Stimulated activated CD4-positive, alpha-beta T cell treated with anti-CD3 and anti-CD28 coated beads, Interleukin-1b, Interleukin-23, amount 100 ng/mL, for 4 hours (primary cell): ENCODE measurements at places on chromosomes 1 and 21.

DNA sequence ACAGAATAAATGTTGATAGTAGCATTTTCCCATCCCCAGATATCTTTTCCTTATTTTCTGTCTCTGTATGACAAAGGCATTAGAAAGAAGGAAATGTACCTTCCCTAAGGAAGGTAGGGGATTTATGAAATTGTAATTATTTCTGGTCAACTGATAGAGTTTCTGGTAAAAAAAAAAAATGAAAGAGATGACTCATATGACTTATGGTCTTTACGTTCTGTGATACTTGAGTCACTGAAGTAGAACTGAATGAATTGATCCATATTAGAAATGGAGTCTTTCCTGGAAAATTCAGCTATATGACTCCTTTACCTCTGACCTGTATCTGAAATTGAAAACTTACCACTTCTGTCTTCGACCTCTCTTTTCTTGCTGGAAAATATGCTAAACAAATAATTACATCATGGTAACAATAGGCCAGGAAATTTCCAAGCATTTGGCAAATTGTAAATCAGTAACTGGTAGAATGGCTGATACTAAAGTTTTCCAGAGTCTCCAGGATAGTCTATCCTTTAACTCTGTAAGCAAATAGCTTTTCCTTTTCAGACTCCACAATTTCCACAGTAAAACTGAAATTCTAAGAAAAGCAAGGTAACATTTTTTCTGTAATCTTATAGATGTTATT is 364.3 kb upstream of the PTBP2 start:
- DNase-seq = no peak

- no peak for DNase-seq
Measured at GRCh38 chr1:165441166-165441880, 3.6 kb downstream of the RXRG start.

DNA sequence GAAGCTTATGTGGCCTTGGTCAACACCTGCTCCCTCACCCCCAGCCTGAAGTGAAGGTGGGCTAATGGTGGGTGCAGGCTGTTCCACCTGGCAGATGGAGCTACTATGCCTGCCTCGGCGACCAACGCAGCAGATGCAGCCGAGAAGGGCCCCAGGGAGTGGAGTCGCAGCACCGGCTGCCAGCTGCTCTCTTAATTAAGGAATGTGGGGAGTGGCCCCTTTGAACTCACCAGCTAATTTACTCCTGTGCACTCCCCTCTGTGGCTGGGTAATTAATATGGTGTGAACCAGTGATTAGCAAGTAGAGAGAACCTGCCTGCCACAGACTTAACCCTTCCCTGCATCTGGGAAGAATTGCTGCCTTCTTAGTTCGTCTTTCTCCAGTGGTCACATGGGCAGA is 3.3 kb upstream of the SLAMF8 start:
- no peak for DNase-seq

DNA sequence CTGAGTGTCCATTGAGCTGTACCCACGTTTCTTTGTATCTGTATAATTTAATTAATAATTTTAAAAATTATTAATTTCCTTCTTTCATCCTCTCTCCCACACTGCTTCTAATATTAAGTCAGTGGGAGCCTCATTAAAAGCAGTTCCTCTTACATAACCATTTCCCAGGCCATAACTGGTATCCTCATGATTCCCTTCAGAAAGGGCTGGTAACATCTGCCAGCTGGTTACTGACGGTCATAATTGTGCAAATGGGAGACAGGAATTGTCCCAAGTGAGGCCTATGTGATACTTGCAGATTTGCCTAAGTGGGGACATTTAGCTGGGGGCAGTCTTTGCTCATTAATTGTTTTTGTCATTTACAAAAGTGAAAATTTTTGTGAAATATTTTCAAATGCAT is 69.0 kb upstream of the SPAG17 start:
- no peak for DNase-seq

DNA sequence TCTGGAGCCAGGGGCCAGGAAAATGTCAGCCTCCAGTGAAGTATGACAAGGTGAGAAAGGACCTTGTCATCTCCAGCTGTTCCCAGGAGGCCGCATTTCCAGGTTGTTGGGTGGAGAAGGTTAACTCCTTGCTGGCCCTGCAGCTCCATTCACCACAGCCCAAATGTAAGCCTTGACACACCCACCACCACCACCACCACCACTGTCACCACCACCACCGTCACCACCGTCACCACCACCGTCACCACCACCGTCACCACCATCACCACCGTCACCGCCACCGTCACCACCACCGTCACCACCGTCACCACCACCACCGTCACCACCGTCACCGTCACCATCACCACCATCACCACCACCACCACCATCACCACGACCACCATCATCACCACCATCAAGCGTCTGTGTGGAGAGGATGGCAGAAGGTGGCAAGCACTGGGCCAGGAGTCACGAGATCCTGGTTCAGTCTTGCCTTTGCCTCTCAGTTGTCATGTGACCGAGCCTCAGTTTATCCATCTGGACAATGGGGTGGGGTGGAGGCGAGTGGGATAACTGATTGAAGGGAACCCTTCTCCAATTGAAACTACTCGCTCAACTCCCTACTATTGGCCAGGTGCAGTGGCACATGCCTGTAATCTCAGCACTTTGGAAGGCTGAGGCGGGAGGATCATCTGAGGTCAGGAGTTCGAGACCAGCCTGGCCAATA is 21.2 kb upstream of the FAM131C start:
- DNase-seq = no peak

DNA sequence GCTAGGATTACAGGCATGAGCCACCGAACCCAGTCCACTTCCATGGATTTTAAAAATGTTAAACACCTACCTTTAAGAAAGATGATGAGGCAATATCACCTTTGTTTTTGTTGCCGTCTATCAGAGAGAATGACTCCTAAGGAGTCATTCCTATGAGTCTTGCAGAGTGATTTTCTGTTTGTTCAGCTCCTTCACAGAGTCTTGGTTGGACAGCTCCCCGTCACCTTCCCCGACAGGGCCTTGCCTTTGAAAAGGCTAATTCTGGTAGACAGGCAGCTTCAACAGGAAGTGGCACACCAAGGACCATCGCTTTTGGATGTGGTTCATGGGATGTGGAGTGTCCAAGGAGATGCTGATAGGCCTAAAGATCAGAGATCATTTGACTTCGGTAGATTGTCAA is 17.5 kb downstream of the ZBTB18 start:
- no peak for DNase-seq
